GF-D8 (cell line): ENCODE measurements at places on chromosomes 3 and 15.

GRCh38 chr15:48479751-48480150, 148.5 kb downstream of the DUT start:
- no peak for DNase-seq

- DNase-seq: no peak
Measured at GRCh38 chr15:68373028-68373427, 58.9 kb downstream of the ITGA11 start.

DNA sequence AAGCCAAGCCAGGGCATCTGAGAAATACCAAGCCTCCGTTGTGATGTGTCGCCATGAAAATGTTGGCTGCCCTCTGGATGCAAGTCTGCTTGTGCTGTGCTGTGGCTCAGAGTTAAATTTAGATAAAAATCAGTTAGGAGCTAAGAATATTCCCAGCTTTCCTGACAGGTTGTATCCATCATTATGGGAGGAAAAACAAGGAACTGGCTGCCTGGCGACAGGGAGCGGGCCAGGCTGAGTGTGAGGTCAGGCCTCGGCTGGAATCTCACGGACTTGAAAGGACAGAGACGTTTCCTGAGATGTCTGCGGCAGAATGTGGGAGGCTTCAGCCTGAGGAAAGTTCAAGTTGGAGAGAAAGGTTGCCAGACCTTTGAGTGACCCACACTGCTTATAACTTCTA, 213.8 kb downstream of the THSD4 start:
- DNase-seq: no peak

DNA sequence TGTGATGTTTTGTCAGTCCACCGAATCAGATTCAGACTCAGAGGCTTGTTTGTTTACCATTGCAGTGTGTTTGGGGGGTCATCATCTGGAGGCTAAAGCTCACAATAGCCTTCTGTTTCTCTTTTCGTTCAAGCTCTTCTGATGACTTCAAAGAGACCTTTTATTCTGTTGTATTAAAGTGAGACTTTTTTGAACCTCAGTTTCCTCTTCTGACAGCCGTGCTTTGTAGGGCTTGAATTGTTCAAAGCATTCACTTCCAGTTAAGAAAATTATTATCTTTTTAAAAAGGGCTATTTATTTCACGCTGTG, 1.3 kb downstream of the PXK start:
- no peak for DNase-seq

- no peak for DNase-seq
Measured at GRCh38 chr15:68283401-68283800, 5.9 kb downstream of the FEM1B start.

GRCh38 chr15:71784719-71785118, 25.6 kb upstream of the NR2E3 start:
- no peak for DNase-seq

GRCh38 chr3:139518306-139518705, 21.2 kb downstream of the RBP1 start:
- no peak for DNase-seq

DNA sequence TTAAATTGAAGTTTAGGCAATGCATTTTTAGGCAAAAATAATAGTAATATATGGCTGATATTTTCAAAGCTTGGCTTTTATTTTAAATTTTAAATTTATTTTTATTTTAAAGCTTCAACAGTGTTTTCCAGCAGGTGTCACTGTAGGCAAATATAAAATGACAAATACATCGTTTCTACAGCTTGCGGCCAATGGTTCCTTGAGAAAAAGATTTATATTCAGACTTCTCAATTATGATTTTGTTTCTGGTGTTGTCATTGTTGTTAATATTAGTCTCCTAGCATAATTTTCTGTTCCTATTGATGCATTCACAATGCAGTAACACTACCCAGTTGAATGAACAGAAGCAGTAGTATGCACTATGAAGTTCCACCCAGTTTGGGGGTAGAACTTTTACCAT, 220.7 kb upstream of the DNAJC19 start:
- DNase-seq: no peak

DNA sequence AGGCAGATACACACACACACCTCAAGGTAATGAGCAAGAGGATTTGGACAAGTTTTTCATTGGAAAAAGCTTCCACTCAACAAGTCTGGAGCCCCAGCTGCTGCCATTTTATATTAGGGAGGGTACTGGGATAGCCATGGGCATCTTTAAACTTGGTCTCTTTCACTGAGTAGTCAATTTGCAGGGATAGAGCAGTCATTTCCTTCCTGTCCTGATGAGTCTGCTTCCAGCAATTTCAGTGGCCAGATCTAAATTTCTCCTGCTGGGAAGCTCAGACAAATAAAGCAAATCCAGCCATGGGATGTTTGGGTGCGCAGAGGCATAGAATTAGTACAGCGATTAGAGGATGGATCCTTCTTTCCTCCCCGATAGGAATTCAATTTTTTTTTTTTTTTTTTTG, 874 bp upstream of the ERC2 start:
- no peak for DNase-seq

GRCh38 chr15:91970142-91970541, 116.6 kb downstream of the SLCO3A1 start:
- DNase-seq: no peak

DNA sequence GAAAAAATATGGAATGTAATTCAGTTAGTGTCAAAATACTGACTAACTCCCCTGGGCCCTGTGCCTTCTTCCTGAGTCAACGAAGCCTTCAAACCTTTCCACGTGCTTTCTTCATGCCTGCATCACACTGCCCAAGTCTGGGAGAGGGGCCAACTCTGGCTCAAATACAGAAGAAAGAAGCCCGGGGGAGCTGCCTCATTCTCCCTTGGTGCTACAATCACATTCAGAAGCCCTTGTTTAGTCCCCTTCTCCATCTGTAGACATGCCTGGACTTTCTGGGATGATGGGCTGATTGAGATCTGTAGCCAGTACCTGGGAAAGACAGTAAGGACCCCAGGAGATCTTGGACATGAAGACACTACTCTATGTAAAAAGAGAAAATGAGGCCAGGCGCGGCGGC, 77.8 kb upstream of the GSK3B start:
- no peak for DNase-seq

DNA sequence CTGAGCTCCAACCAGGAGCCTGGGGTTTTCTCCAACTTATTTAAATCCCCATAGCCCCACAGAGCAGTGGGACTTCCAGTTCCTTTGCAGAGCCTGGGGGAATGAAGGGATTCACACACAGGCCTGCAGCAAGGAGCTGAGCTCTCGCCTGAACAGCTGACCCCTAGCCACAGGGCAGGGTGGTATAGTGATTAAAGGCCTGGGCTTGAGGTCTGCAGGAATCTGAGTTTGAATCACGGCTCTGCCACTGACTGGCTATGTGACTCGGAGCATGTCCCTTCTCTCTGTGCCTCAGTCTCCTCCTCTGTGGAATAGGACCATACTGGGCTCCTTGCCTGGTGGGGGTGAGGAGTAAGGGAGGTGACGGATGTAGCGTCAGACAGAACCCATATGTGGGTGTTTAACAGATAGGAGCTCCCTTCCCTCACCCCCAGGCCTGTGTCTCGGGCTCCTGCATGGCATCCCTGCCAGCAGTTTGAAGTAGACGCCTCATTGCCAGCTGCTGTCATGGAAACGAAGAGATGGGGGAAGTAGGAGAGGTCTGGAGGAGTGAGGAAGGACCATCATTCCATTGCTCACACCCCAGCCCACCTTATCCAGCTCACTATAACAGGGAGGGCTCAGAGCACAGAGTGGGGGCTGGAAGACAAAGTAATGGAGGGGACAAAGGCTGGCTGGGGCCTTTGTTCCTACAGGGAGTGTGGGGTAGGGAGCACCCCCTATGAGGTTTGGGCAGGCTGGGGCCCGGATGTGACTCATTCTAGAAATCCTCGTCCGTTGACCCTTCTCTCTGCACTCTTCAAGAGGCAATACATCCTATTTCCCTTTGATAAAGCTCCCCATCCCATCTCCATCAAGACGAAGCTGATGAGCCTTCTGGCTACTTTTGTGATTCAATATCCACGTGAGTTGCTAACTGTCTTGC, 14.8 kb downstream of the HRH1 start:
- DNase-seq: no peak

DNA sequence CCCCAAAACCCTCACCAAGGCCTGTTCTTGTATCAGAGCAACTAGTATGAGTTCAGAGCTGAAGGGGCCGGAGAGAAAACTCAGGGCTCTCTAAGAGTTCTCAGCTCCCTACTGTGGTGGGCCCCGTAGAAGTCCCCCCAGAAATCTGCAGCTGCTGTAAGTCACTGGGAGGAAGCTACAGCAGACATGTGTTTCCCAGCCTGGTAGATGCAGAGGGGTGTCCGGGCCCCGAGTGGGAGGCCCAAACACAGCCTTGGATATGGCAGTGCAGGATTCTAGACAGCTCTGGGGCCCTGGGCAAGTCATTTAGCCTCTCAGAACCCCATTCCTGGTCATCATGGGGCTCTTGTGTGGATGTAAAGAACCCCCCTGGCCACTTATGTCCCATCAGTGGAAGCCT, 39.2 kb upstream of the CSPG4 start:
- DNase-seq: no peak

DNA sequence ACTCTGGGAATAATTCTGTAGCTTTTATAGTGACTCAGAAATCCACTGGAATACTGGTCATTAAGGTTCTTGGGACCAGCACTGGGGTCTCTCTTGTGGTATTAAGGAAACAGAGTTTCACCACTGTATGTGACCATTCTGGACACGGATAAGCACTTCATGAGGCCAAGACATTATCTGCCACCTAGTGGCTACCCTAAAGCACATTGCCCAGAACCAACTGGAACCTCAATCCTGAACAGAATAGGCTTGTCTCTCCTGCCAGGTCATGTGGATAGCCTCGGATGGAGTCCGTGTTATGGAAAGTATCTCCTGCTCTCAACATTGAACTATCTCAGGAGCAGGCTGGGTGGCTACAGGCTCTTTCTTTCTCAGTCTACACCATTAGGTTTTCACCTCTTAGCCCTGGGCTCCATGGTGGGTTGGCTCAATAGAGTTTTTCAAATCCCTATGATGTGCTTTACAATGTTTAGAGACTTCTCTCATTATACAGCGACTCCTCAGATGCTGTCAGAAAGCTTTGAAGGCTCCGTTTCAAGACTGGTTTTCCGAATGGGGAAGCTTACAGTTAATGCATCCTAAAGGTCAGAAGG, 167.6 kb upstream of the ST8SIA2 start:
- DNase-seq: no peak

DNA sequence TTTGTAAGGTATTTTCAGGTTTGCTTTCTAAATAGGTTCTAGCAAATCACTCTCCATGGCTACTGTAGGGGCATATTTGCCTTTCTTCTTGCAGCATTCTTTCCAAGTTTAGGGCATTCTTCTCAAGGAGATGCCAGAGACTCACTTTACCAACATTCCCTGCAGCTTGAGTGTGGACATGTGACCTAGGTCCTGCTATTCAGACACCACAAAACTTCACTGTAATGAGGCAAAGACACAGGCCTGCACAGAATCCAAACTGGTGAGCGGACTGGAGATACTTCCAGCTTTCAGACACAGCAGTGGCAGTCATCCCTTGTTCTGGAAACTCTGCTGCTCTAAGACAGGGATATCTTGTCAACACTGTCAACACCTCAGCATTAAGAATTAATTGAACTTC, 146.4 kb upstream of the PFN2 start:
- DNase-seq: no peak

DNA sequence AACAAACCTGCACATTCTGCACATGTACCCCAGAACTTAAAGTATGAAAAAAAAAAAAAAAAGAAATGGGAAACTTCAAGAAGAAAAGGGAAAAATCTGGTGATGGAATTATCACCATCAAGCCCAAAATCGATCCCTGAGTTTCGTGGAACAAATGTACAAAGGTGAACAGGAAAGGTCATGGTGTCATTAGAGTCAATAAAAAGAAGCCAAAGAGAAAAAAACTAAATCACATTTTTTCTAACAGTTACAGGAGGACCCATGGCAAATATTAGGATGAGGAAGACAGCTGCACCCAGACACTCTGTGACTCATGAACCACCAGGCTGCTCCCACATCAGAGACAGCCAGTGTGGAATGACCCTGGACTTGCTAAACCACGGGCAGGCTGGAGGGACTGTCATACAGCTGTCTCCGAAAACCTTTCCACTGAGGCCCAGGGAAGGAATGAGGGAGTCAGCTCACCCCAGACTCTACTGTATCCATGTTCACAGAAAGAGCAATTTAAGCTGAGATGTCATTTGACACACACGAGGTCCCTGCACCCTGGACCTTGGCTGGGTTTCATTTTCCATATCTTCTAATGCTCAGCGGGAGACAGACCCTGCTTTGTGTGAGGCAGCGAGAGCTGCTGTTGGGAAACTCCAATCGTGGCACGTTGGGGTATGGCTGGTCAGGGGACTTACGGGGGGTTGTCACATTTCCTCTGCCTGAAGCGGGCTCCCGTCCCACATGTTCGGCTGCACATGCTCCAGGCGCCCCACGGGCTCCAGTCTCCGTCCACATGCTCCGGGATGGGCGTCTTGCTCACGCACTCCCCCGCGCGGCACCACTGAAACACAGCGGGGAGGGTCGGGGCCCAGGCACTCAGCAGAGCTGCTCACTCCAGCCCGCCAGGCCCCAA, 210.2 kb downstream of the ADAMTS17 start:
- no peak for DNase-seq

- DNase-seq: no peak
Measured at GRCh38 chr3:78670094-78670493, 1097.7 kb downstream of the ROBO1 start.
